ENCODE measurements at places on chromosomes 2 and 18.

DNA sequence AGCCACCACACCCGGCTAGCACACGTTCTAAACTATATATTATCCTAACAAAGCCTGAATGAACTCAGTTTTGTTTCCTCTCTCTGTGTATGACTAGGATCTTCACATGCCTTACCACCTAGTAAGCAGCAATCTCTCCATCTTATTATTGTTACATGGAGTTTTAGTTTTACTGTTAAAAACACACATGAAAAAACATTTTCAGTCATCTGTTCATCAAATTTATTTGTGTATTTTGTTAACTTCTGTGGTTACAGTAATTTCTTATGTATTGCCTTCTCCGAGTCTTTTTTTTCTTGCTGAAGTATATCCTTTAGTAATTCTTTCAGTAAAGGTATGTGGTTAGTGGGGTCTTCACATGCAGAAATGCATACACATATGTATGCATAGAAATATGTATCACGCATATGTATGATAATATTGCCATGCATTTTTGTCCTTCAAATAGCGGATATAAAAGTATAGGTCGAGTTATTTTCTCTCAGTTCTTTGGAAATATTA lies 31.4 kb downstream of the ANO7 start:
- no peak for DNase-seq

- no peak for DNase-seq
These were observed 9.1 kb downstream of the KCNF1 start for GRCh38 chr2:10920764-10921388.

DNA sequence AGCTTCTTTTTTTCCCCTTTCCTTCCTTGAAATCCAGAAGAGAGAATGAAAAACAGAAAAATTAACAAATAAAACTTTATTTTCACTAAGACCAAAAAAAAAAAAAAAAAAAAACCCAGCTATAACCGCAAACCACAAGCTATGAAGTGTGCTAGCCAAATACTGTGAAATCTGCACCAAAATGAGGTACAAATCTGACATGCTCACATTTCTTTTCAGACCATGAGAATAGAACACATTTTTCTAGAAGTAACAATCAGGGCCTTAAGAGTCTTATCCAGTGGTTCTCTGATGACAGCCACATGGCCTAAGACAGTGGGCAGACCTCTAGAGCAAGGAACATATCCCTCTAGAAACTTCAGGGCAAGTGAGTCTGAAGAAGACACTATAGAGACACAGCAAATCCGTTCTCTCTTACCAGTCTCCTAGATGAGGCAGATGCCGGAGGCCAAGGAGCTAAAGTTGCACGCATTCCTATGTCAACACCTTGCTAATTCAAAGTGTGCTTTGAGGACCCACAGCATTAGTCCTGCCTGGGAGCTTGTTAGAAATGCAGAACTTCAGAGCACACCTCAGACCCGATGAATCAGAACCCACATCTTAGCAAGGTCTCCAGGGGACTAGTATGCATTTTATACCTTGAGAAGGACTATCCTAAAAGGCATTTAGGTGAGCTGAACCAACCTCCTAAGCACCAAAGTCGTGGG lies 317.1 kb downstream of the MYCN start:
- DNase-seq = no peak

DNA sequence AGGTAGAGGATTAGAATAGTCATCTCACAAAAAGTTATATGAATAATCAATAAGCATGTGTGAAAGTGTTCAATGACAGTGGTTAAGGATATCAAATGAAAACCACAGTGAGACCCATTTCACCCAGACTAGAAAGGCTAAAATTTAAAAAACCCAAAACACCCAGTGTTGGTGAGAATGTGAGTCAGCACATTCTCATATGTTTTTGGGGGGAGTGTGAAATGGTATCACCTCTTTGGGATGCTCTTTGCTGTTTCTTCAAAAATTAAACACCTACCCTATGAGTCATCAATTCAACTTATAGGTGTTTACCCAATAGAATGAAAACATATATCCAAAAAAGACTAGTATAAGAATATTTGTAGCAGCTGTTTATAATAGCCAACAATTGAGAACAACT lies 69.8 kb downstream of the MAP3K20 start:
- no peak for DNase-seq

GRCh38 chr2:161576421-161576820 lies 47.8 kb upstream of the SLC4A10 start:
- DNase-seq = no peak

DNA sequence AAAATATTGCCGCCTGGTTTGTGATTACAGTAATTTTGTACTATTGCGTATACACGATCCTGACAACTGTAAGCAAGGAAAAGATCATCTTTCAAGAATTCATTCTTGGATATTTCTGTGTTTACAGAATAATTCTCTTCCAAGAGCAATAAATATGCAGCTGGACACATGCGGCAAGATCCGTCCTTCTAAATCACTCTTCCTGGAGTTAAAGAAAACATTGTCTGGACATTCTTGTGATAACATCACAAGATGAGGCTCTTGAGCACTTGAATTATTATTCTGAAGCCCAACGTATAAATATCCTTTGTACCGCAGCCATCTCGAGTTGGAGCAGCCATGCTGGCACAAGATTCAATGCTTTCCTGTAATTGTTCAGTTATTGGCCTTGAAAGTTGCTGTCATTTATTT lies 9.9 kb downstream of the FHL2 start:
- no peak for DNase-seq

GRCh38 chr2:229610333-229610732 lies 104.0 kb downstream of the DNER start:
- no peak for DNase-seq

DNA sequence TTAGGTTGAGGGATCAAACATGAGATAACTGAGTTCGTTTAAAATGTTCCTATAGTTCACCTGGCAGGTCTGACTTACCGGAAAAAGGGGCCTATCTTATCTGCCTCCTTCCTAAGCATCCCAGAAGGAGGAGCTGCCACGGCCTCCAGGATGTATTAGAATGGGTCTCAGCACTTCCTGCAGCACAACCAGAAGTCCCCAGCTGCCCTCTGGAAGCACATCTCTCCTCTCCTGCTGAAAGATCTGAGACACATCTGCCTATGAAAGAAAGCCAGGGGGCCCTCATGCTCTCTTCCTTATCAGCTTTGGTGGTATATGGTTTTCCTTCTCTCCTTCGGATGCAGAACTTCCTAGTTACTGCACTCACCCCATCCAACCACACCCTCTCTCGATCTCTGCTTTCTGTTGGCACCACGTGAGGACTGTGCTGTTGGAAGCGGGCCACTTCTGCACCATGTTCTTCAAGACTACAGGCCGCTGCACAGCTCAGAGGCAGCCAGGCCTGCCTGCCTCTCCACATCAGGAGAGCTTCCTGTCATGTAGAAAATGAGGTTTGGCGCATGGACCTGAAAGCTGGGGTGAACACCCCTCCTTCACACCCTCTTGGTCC lies 6.5 kb downstream of the IGFBP5 start:
- no peak for DNase-seq

- no peak for DNase-seq
These were observed 17.6 kb downstream of the FN1 start for GRCh38 chr2:215418064-215418963.

Data from activated CD4-positive, alpha-beta T cell treated with anti-CD3 and anti-CD28 coated beads, Interleukin-2, amount 10 ng/mL, durations not matched to agents 24 days and 14 days (primary cell).